NCI-H1417 (cell line): ENCODE measurements at places on chromosomes 6 and 20.

DNA sequence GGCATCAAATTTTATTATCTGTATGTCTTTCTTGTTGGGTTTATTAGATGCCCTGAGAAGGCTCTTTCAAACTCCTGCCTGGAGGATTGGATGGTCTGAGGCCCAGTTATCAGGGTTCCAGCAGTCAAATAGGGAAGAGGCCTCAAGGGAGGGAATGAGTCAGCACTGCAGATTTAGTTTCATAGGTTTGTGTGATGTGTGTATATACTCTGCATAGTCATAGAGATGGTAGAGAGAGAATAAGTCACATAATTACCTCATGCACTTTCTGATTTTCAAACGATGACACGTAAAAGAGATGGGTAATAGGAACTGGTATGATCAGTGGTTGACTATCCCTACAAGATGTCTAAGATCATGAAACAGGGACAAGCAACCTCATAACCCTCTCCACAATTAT, 82.1 kb downstream of the ADAT2 start:
- no peak for DNase-seq

- DNase-seq = no peak
Observed at GRCh38 chr6:20716865-20717264, 182.6 kb downstream of the CDKAL1 start.

DNA sequence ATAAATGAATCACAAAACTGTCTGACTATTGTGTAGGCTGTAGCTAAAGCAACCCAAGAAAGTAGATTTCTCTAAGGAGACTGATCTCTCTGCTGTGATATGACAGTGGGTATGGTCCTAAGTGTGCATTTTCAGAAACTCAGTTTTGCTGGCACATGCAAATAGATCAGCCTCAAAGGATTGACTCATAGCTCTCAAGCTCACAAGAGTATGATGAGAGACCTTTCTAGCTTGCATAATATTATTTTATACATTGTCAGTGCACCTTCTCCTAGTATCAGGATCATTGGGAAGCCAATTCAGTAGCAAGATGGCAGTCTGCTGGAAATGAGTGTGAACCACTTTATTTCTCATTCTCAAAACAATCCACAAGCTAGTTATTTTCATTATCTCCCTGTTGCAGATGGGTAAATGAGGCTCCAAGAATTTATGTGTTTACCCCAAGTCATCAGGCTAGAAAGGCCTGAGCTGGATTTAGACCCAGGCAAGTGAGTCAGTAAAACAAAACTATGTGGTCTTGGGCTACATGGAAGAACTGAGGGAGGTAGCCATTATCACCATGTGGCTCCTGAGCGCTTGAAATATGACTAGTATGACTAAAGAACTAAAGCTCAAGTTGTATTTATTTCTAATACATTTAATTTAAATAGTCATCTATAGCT, 27.9 kb upstream of the PLCB4 start:
- DNase-seq = no peak

GRCh38 chr20:18263723-18264122, 24.6 kb upstream of the ZNF133 start:
- DNase-seq = no peak

GRCh38 chr6:27650620-27651370, 177.9 kb upstream of the ZNF184 start:
- DNase-seq = peak; percentile 31

- DNase-seq = no peak
Observed at GRCh38 chr20:38445381-38445796, 10.3 kb upstream of the SNHG17 start.

- DNase-seq = no peak
Observed at GRCh38 chr6:14660806-14661579, 543.4 kb downstream of the CD83 start.

DNA sequence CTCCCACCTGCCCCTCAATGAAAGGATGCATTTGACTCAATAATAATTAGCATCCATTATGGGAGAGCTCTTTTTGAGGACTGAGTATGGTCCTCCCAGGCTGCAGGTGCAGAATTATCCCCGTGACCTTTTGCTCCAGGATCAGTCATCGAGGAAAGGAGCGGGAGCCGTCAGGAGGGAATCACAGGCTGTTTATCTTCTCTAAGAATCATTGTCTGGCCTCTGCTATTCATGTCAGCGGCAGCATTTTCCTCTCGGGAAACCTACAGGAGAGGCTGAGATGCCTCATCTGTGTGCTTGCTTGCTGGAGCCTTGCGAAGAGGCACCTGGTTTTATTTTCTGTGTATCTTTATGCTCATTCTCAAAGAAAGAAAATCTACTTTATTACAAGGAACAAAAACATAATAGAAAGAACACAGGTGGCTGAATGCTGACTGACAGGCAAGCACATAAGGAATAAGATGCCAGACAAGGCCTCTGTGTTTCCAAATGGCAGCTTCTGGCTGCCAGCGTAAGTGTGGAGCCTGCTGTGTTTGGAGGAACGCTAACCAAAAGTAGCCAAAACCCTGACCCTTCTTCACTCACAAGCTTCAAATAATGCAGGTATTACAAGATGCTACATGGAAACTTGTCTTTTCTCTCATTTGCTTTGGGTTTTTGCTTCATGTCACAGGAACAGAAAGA, 539.1 kb upstream of the MARCKS start:
- DNase-seq = peak; percentile 61

- DNase-seq = no peak
Observed at GRCh38 chr20:61407561-61407960, 155.5 kb downstream of the CDH4 start.

DNA sequence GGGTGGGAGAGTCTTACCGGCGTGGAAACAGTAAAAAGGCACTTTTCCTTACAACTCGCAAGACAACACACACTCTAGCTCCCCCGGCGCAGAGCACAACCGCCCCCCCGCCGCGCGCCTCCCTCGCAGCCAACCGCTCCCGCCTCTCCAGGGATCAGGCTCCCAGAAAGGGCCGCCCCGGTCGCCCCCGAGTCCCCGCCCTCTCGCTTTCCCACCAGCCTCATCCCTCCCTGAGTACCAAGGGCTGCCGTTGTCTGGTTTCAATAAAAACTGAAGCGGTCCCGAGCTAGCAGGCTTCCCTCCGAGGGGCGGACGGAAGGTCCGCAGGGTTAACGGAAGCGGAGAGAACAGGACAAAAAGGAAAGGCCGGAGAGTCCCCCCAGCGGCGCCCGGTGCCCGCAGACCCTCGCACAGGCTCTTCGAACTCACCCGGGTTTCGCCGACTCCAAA, 804 bp downstream of the ELOVL5 start:
- peak; percentile 87 for DNase-seq
